Stimulated activated CD4-positive, alpha-beta T cell treated with anti-CD3 and anti-CD28 coated beads, Interleukin-15, amount 100 ng/mL, for 1 hour (primary cell): ENCODE measurements at places on chromosomes 2 and 18.

- no peak for DNase-seq
Observed at GRCh38 chr18:70072678-70073077, 125.0 kb upstream of the CD226 start.

- no peak for DNase-seq
Observed at GRCh38 chr2:38933653-38934052, 44.0 kb downstream of the ARHGEF33 start.

DNA sequence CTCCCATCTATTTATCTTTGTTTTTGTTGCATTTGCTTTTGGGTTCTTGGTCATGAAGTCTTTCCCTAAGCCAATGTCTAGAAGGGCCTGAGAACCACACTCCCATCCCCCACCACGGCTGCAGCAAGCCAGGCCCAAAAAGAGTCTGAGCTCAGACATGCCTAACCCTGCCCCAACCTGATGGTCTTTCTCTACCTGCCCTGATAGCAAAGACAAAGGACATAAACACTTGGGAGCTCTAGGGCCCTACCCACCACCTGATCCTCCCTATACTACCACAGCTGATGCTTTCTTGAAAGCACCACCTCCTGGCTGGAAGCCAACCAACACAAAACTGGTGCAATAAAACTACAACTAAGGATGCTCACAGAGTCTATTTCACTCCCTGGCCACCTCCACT is 233.4 kb downstream of the WDR7 start:
- no peak for DNase-seq

DNA sequence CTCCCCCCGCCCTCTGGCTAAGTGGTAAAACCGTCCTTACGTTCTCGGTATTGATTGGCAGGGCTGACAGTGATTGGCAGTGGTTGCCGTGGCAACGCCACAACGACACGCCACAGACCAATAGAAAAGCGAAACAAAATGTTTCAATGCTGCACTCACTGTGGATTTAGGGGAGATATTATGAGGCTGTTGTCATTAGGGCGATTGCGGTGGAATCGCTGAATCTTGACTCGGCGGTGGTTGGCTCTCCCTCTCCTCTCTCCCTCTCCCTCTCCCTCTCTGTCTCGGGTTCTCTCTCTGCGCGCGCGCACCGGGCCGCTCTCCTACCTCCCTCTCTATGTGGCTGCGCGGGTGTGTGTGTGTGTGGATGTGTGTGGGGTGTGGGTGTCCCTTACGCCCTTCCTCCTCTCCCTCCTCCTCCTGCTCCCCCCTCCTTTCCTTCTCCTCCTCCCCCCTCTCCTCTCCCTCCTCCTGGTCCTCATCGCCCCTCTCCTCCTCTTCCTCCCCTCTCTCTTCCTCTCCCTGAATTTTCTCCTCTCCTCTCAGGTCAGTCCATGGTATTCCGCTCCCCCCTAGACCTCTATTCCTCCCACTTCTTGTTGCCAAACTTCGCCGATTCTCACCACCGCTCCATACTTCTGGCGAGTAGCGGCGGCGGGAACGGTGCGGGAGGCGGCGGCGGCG is at the start of gene SIX3:
SIX3 (plus strand) TSS at position 152 of the 684 bp plus-strand sequence; CDS start at position 555, 403 bp downstream.
- DNase-seq = no peak

DNA sequence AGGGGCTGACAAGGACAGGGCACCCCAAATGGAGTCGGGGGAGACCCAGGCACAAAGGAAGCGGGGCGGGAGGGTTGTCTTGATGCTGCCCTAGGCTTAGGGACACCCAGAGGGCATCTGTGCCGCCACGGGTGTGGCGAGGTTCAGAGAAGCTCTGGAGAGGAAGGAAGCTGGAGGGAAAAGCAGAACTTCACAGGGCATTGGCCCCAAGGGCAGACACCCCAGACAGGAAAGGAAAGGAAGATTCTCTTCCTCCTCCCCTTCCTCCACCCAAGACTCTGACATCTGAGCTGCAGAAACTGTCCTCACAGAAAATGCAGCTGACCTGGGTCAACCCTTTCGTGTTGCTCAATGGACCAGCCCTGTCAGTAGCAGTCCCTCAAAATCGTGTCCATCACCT is 25.6 kb downstream of the DNMT3A start:
- DNase-seq = no peak
